ENCODE measurements at places on chromosomes 7 and 10. TPM values are rescaled to one million over a fixed set of nuclear protein-coding genes. Genes with fewer than 3 reads are reported as not detected.

Gene TSPAN12
- 8.5 TPM for total RNA-seq

Gene TSPAN13
- total RNA-seq: 15.2 TPM

GRCh38 chr10:103232131-103232673 lies 13.5 kb upstream of the RPEL1 start:
- DNase-seq: no peak

DNA sequence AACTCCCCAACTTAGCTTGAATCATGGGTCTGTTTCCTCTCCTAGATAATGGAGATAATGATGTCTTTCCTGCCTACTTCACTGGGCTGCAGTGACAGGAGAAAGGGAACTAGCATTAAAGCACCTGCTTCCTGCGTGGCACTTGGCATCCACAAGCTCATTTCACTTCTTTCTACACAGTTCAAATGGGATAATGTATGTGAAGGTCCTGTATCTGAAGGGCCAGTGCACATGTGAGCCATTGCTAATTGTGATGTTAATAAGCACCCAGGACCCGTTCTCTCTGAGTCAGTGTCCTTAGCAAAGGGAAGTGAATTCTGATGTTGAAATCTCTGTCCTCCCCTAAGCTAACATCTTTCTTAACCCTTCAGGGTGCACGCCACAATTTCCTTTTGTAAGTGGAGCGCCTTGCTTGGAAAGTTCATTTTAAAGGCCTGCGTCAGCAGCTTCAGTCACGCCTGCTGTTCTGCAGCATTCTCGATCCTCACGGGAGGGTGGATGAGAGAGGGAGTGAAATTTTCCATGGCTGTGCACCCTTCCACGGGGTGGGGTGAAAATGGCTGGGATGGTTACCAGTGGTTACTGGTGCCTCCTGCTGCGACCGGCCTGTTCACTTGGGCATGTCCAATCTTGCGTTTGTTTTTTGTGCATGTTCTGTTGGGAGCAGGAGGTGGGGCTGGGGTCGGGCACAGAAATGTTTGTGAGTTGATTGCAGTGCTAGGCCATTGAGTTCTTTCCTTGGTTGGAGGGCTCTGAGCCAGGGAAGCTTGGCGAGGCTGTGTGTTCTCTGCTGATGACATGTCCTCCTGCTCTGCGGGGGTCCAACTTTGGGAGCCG lies 59.2 kb downstream of the HK1 start:
- DNase-seq: no peak

GRCh38 chr7:140446467-140446866 lies 32.8 kb downstream of the MKRN1 start:
- DNase-seq: no peak

Data from omental fat pad (tissue), 4 donors.